Cardiac muscle cell (in vitro differentiated cells and primary cell): ENCODE measurements at places on chromosomes 13 and 19. TPM values are rescaled to one million over a fixed set of nuclear protein-coding genes. Genes with fewer than 3 reads are reported as not detected.

The CEACAM5 gene
- not detected in 2 replicates for total RNA-seq

The CGB3 gene
- not detected in 2 replicates for total RNA-seq

The URAD gene
- not detected in 2 replicates for total RNA-seq

The MEIOSIN gene
- 0.11 and 0.33 TPM in 2 replicates for total RNA-seq

The RCBTB2 gene
- total RNA-seq: 10.0 and 10.3 TPM in 2 replicates

The ATP7B gene
- 9.1 and 14.4 TPM in 2 replicates for total RNA-seq

The SIGLEC5 gene
- total RNA-seq: not detected in 2 replicates

The PPM1N gene
- 1.3 and 2.9 TPM in 2 replicates for total RNA-seq

The PRR22 gene
- 3.6 and 4.9 TPM in 2 replicates for total RNA-seq

The ZNF155 gene
- 9.3 and 13.9 TPM in 2 replicates for total RNA-seq

The MBD3L3 gene
- total RNA-seq: not detected in 2 replicates

The TNFRSF19 gene
- total RNA-seq: 139 and 141 TPM in 2 replicates

The PLVAP gene
- 2.1 and 4.3 TPM in 2 replicates for total RNA-seq

The ZFP28 gene
- 4.8 and 5.1 TPM in 2 replicates for total RNA-seq

The MAG gene
- 2.1 and 2.4 TPM in 2 replicates for total RNA-seq

The CEACAM19 gene
- 3.8 and 8.4 TPM in 2 replicates for total RNA-seq

The CRYL1 gene
- total RNA-seq: 29.8 and 41.6 TPM in 2 replicates

The XPO4 gene
- total RNA-seq: 133 and 177 TPM in 2 replicates

The CEACAM16 gene
- total RNA-seq: not detected in 2 replicates

The IGFL3 gene
- total RNA-seq: not detected in 2 replicates

The DCT gene
- 0.18 TPM in 2 replicates for total RNA-seq

The TEX29 gene
- not detected in 2 replicates for total RNA-seq

The LGALS7B gene
- not detected in 2 replicates for total RNA-seq

The UBE2L5 gene
- total RNA-seq: 0.06 TPM in 1 of 2 replicates, not detected in the other

The ZNF575 gene
- 1.8 TPM in 1 of 2 replicates, not detected in the other for total RNA-seq

The ZNF439 gene
- 0.07 and 3.6 TPM in 2 replicates for total RNA-seq

The RLN3 gene
- total RNA-seq: not detected in 2 replicates

The SYT3 gene
- total RNA-seq: 1.9 and 4.7 TPM in 2 replicates

The ZFP36 gene
- total RNA-seq: 13.6 and 14.6 TPM in 2 replicates

The SLC7A9 gene
- 0.71 and 0.92 TPM in 2 replicates for total RNA-seq

The RAVER1 gene
- total RNA-seq: 46.9 and 56.2 TPM in 2 replicates

The COX7A1 gene
- 1.2 TPM in 1 of 2 replicates, not detected in the other for total RNA-seq

The KIR3DL1 gene
- total RNA-seq: not detected in 2 replicates

The TMTC4 gene
- 29.3 and 35.0 TPM in 2 replicates for total RNA-seq

The EBPL gene
- 79.8 and 104 TPM in 2 replicates for total RNA-seq

The APC2 gene
- total RNA-seq: 0.42 and 1.3 TPM in 2 replicates

The RINL gene
- 8.4 and 8.9 TPM in 2 replicates for total RNA-seq

The HSH2D gene
- total RNA-seq: not detected in 2 replicates

The PDX1 gene
- not detected in 2 replicates for total RNA-seq

The FCAR gene
- not detected in 2 replicates for total RNA-seq

The LRG1 gene
- total RNA-seq: 0.49 and 0.66 TPM in 2 replicates

The ZNF491 gene
- total RNA-seq: 3.9 and 4.4 TPM in 2 replicates

The LHB gene
- 1.8 TPM in 1 of 2 replicates, not detected in the other for total RNA-seq

The LSR gene
- 40.1 and 63.6 TPM in 2 replicates for total RNA-seq

The KLK10 gene
- total RNA-seq: 0.07 and 0.66 TPM in 2 replicates

The CEACAM8 gene
- not detected in 2 replicates for total RNA-seq

The VAV1 gene
- not detected in 2 replicates for total RNA-seq
